CMK (cell line): ENCODE measurements at places on chromosomes 16 and 17.

DNA sequence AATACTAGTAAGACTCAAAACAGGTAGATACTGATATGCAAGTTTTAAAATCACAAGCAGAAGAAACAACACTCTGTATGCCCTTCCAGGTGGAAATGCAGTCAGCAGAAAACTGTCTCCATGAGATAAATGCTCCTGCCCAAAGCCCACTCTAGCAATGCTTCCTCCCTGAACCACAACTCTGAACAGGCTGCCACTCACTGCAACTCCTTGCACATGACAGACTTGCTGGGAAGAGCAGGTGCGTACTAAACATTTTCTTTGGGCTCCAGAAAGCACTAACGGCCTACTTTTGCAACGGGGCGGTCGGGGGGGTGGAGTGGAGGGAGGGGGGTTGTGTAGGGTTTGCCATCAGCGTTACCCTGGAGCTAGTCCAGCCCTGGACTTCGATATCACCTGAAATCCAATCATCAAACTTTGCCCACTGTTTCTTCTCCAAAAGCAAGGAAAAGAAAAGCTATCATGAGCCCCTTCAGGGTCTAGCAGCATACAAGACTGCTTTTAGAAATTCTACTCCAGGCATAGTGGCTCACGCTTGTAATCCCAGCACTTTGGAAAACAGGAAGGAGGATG, 46.1 kb downstream of the ANKRD11 start:
- DNase-seq, result no peak

GRCh38 chr16:4309833-4310266, 6.0 kb upstream of the GLIS2 start:
- no peak for DNase-seq

- no peak for DNase-seq
Measured at GRCh38 chr17:63760771-63761539, 12.4 kb downstream of the CCDC47 start.

DNA sequence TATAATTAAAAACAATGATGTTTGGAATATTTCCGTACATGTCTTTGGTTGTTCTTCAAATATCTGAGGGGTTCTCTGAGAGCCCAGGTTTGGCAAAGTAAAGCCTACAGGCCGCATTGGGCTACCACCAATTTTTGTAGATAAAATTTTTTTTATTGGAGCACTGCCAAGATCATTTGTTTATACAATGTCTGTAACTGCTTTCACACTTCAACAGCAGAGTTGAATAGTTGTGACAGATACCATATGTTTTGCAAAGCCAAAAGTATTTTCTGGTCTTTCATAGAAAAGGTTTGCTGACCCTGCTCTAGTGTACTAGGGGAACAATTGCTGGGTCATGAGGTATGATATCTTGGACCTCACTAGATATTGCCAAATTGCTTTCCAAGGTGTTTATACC, 10.5 kb downstream of the PPM1D start:
- DNase-seq, result no peak

DNA sequence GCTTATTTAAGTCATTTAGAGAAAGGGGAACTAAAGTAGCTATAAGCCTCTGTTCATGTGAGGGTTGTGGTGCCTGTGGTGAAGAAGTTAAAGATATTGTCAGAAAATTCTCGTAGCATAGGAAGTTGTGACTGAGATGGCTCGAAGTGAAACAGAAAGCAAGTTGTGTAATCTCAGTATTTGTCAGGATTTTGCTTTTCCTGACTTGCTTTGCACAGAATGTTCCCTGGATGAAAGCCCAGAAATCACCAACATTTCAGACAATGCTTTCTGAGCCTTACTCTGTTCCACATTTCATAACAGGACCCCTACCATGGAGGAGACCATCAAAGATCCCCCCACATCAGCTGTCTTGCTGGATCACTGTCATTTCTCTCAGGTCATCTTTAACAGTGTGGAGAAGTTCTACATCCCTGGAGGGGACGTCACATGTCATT, 10.6 kb downstream of the CALCOCO2 start:
- no peak for DNase-seq

DNA sequence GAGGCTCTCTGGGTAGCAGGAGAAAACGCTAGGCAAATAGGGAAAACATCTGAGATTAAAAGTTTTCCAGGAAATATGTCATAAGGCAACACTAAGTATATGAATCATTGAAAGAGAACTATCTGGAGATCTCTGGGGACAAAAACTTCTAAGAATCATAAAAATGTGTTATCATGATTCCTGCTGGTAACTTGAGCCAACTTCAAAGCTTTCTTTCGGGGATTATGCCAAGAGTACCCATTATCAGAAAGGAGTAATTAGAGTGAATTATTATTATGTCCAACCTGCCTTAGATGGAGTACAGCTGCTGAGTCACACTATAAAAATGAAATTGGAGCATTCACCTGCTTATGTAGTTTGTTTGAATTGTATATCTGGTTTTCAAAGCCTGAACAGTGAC, 488.5 kb upstream of the SOX9 start:
- no peak for DNase-seq

DNA sequence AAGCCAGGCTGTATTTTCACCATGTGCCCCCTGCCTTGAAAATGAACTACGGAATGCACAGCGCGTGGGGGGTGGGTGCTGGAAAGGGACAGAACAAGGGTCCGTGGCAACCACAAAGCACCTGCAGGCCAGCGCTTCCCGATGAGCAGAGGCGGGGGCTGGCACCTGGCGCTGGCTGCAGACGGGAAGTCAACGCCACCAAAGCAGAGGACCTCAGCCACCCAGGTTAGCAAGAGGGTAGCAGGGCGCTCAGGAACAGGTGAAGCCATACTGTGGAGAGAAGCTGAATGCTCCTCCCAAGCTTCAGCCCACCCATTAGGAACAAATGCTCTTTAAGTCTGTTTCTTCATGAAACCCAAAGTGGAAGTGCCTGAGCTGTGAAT, 64.7 kb downstream of the KLHDC4 start:
- no peak for DNase-seq

- no peak for DNase-seq
Measured at GRCh38 chr17:64783556-64784352, 121.6 kb upstream of the SMURF2 start.

DNA sequence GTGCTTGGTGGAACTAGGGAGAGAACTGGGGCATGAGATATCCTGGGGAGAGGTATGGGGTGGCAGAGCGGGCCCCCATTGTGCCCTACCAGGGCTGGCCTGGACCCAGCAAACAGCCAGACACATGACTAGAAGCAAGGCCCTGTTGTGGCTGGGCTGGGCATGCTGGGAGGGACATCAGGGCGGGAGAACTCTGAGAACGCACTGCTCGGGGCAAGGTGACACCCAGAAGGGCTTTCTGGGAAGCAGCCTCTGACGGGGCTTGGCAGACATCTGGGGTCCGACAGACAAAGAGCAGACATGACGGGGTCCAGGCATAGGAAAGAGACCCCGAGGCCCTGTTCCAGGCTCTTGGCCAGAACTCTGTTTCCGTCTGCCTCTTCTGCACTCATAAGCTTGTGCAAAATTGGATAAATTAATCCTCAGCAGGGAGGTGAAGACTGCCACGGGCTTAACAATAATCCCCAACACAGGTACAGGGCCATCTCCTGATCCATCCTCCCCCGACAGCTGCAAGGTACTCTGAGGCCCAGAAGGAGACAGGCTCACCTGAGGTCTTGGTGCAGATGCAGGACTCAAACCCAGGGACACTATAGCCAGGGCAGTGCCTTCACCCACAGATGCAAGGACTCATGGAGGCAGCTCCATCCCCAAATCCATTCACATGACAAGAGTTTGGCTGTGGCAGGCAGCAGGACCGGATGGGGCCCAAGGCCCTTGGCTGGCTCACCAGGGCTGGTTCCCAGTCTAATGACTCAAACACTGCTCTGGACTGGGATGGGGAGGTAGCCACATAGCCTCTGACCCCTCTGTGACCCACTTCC, 5.4 kb downstream of the SREBF1 start:
- DNase-seq, result no peak

GRCh38 chr16:31099860-31100638, 5.5 kb upstream of the VKORC1 start:
- DNase-seq, result no peak

- DNase-seq, result no peak
Measured at GRCh38 chr16:15529673-15530072, 95.3 kb downstream of the BMERB1 start.

- no peak for DNase-seq
Measured at GRCh38 chr17:67518876-67519275, 141.8 kb downstream of the PITPNC1 start.

DNA sequence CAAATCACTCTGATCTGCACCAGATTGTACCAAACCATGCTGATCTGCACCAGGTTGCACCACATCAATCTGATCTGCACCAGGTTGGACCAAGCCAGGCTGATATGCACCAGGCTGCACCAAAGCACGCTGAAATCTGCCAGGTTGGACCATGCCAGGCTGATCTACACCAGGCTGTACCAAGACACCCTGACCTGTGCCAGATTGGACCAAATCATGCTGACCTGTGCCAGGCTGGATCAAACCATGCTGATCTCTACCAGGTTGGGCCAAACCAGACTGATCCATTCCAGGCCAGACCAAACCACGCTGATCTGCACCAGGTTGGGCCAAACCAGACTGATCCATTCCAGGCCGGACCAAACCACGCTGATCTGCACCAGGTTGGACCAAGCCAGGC, 15.5 kb downstream of the QRICH2 start:
- DNase-seq, result no peak
